T-cell (primary cell): ENCODE measurements at places on chromosomes 4 and X.

- H3K27ac ChIP-seq, result no peak overlapping the region
- no peak for DNase-seq
- no peaks in the 10 kb centered on the region for H3K27me3 ChIP-seq
- H3K4me3 ChIP-seq, result no peak overlapping the region
- H3K36me3 ChIP-seq, result no peaks in the 10 kb centered on the region
Observed at GRCh38 chrX:7617994-7618393, 225.0 kb upstream of the VCX start.

- no peak for DNase-seq
- peak overlapping the region; percentile 28 for H3K27ac ChIP-seq
- H3K27me3 ChIP-seq, result no peaks in the 10 kb centered on the region
- peaks cover 57% of the 10 kb centered on the region for H3K4me1 ChIP-seq
- peaks cover 8% of the 10 kb centered on the region for H3K36me3 ChIP-seq
- no peak overlapping the region for H3K4me3 ChIP-seq
Observed at GRCh38 chrX:19793471-19793870, 93.9 kb downstream of the SH3KBP1 start.

DNA sequence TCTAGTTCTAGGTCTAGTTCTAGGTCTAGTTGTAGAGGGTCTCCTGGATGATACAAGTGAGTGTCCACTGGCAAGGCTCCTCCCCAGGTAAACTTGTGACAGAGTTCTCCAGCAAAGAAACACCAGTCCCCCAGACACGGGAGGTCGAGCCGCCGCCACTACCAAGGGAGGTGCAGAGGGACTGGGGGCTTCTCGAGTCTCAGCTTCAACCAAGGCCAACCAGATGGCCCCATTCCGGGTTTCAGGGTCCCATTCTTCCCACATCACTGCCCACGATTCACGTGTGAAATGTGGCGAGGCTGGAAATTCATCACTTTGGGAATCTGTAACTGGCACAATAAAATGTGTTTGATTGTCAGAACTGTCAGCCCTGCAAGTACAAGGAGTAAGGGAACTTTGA lies 37.5 kb downstream of the TKTL1 start:
- H3K4me3 ChIP-seq, result no peak overlapping the region
- no peaks in the 10 kb centered on the region for H3K36me3 ChIP-seq
- no peak overlapping the region for H3K27ac ChIP-seq
- no peak for DNase-seq

- no peaks in the 10 kb centered on the region for H3K36me3 ChIP-seq
- DNase-seq, result no peak
- no peaks in the 10 kb centered on the region for H3K4me1 ChIP-seq
Observed at GRCh38 chr4:21002286-21002685, 302.0 kb downstream of the PACRGL start.

GRCh38 chr4:32884198-32884597 lies 2164.0 kb downstream of the PCDH7 start:
- H3K4me3 ChIP-seq, result no peak overlapping the region
- no peaks in the 10 kb centered on the region for H3K4me1 ChIP-seq
- H3K27me3 ChIP-seq, result no peaks in the 10 kb centered on the region

- H3K4me1 ChIP-seq, result no peaks in the 10 kb centered on the region
- DNase-seq, result no peak
- peaks cover 2% of the 10 kb centered on the region for H3K27me3 ChIP-seq
- H3K36me3 ChIP-seq, result no peaks in the 10 kb centered on the region
- H3K4me3 ChIP-seq, result no peak overlapping the region
Observed at GRCh38 chrX:72313707-72314641, 8.3 kb upstream of the CITED1 start.

- H3K4me1 ChIP-seq, result no peaks in the 10 kb centered on the region
- no peaks in the 10 kb centered on the region for H3K27me3 ChIP-seq
- no peak for DNase-seq
- no peak overlapping the region for H3K4me3 ChIP-seq
Observed at GRCh38 chr4:189420572-189420971, 520.1 kb upstream of the FRG1 start.

- H3K27me3 ChIP-seq, result no peaks in the 10 kb centered on the region
- no peaks in the 10 kb centered on the region for H3K36me3 ChIP-seq
- H3K4me1 ChIP-seq, result no peaks in the 10 kb centered on the region
- H3K27ac ChIP-seq, result no peak overlapping the region
- DNase-seq, result no peak
Observed at GRCh38 chr4:41325901-41326300, 69.2 kb downstream of the UCHL1 start.

DNA sequence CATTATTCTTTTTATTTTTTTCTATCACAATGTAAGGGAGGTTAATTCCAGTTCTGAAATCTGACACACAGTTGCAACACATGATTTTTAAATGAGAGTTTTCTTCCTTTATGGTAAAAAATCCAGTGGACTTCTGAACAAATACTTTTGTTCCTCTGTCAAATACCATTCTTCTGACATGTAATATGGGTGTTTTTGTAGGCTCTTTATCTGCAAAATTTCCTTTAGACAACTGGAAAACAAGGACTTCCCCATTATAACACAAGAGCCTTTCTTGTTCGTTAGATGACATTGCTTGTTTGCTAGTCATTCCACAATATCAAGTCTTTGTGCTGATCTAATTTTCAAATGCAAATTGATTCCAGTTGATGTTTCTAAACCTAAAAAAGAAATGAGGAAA lies 7.7 kb downstream of the FANCB start:
- DNase-seq, result no peak
- no peak overlapping the region for H3K4me3 ChIP-seq
- H3K36me3 ChIP-seq, result no peaks in the 10 kb centered on the region
- no peak overlapping the region for H3K27ac ChIP-seq

GRCh38 chr4:163666332-163666873 lies 171.9 kb downstream of the TMA16 start:
- H3K4me3 ChIP-seq, result no peak overlapping the region
- H3K4me1 ChIP-seq, result peaks cover 5% of the 10 kb centered on the region
- H3K36me3 ChIP-seq, result no peaks in the 10 kb centered on the region
- peak overlapping the region; percentile 32 for H3K27ac ChIP-seq

GRCh38 chr4:185237175-185237574 lies 27.8 kb downstream of the SNX25 start:
- H3K27ac ChIP-seq, result no peak overlapping the region
- H3K27me3 ChIP-seq, result no peaks in the 10 kb centered on the region
- no peak overlapping the region for H3K4me3 ChIP-seq
- no peak for DNase-seq
- no peaks in the 10 kb centered on the region for H3K4me1 ChIP-seq

DNA sequence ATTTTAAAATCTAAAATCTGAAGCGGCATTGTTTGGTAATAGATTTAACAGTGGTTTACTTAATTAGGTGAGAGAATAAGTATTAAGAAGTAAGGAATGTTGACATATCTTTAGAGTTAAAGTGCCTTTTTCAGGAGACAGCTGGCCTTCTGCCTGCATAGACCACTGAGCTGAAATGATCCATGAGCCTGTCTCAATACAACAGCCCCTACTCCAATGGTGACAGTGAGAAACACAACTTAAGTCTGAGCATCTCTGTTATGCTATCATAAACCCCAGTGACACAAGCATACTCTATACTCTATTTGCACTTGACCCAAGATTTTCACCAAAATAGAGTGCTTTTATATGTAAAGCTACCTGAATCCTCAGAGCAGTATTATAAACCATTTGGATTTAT lies 137.9 kb downstream of the GRIA2 start:
- H3K27ac ChIP-seq, result no peak overlapping the region
- H3K36me3 ChIP-seq, result no peaks in the 10 kb centered on the region
- H3K4me1 ChIP-seq, result no peaks in the 10 kb centered on the region
- DNase-seq, result no peak
- no peak overlapping the region for H3K4me3 ChIP-seq
- H3K27me3 ChIP-seq, result no peaks in the 10 kb centered on the region

DNA sequence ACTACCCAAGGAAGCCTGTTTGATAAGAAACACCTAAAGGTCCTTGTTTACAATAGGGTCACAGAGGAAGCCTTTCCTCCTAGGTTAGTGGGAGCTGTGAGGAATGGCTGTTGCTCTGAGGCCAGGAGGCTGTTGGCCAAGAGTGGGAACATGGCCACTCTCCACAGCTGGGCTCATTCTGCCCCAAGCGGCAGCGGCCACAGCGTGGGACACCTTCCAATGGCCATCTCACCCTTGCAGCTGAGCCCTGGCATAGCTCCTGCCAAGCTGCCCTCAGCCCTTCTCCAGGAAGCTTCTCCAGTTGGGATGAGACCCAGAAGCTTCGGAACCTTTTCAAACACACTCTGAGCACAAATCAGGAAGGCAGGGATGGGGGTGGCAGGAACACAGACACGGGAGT lies 111.8 kb upstream of the MAP3K15 start:
- H3K4me3 ChIP-seq, result no peak overlapping the region
- peaks cover 40% of the 10 kb centered on the region for H3K4me1 ChIP-seq
- no peak for DNase-seq
- H3K36me3 ChIP-seq, result peaks cover 3% of the 10 kb centered on the region
- H3K27ac ChIP-seq, result no peak overlapping the region

- no peak for DNase-seq
- H3K4me1 ChIP-seq, result no peaks in the 10 kb centered on the region
- H3K27me3 ChIP-seq, result peaks cover 73% of the 10 kb centered on the region
Observed at GRCh38 chrX:637660-638481, 7.3 kb downstream of the SHOX start.

- no peaks in the 10 kb centered on the region for H3K4me1 ChIP-seq
- H3K27me3 ChIP-seq, result no peaks in the 10 kb centered on the region
- no peaks in the 10 kb centered on the region for H3K36me3 ChIP-seq
- no peak overlapping the region for H3K27ac ChIP-seq
Observed at GRCh38 chr4:150384249-150384648, 197.7 kb upstream of the MAB21L2 start.

GRCh38 chrX:70042399-70043371 lies 7.1 kb downstream of the AWAT2 start:
- no peak overlapping the region for H3K4me3 ChIP-seq
- H3K36me3 ChIP-seq, result no peaks in the 10 kb centered on the region
- no peak overlapping the region for H3K27ac ChIP-seq

- no peak overlapping the region for H3K4me3 ChIP-seq
- no peak overlapping the region for H3K27ac ChIP-seq
- no peaks in the 10 kb centered on the region for H3K36me3 ChIP-seq
Observed at GRCh38 chrX:151825925-151826485, 86.7 kb upstream of the MAGEA4 start.

DNA sequence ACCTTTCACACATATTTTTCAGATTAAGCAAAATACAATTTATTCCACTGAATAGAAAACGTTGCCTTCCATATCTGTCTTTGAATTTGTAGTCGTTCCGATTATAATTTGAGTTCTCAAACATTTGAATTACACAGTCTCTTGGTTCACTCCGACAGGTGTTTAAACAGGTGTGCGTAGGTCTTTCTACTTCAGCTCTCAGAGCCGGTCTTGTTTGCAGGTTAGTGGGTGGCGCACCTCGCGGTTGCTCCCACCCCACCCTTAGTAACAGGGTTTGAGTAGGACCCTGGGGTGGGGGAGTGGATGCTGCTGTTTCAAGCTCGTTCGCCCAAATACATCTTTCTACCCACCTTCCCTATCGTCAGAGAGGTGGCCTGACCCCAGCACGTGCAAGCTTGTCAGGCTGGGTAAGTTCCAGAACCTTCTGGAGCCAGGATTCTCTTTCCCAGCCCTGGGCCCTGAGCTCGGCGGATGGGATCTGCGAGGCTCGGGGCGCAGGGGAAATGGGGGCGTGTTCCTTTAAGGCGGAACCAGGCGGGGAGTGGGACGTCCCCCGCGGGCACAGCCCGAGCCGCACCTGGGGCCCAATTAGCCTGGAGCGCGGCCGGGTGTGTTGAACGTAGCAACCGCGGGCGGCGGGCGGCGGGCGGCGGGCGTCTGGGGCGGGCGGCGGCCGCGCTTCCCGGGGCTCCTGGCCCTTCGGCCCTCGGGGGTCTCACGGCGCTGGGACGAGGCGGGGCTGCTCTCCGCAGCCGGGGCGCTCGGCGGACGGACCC lies at the start of gene FAM149A:
Gene FAM149A (plus strand): TSS at position 591 of the 776 bp plus-strand sequence.
- no peak within 1 kb of the TSS for H3K27ac ChIP-seq
- peaks cover 8% of the 10 kb centered on the region for H3K27me3 ChIP-seq
- peaks cover 14% of the 10 kb centered on the region for H3K4me1 ChIP-seq
- no peaks in the 10 kb centered on the region for H3K36me3 ChIP-seq
- DNase-seq, result peak; percentile 39

GRCh38 chr4:20017777-20018115 lies 234.0 kb upstream of the SLIT2 start:
- no peaks in the 10 kb centered on the region for H3K27me3 ChIP-seq
- no peaks in the 10 kb centered on the region for H3K4me1 ChIP-seq

DNA sequence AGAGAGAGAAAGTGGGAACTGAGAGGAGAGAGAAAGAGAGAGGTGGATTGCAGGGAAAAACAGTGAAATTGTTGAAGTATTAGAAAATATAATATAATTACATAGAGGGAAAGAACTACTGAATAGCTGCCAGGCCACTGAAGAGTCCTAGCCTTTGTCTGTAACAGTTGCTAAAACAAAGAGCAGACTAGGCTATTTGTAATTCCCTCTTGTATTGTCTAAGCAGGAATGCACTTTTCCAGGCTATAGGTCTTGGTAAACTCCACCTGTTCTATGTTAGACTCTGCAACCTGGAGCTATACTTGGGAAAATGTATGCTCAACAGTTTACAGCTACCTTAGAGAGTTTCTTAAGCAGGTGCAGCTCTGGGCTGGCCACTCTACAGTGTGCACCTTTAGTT lies 1063.3 kb downstream of the ADGRL3 start:
- no peaks in the 10 kb centered on the region for H3K27me3 ChIP-seq
- DNase-seq, result no peak
- no peak overlapping the region for H3K27ac ChIP-seq
- H3K4me1 ChIP-seq, result no peaks in the 10 kb centered on the region

GRCh38 chrX:48802089-48802904 lies 430 bp downstream of the HDAC6 start:
- peaks cover 5% of the 10 kb centered on the region for H3K36me3 ChIP-seq
- no peak for DNase-seq
- H3K27me3 ChIP-seq, result no peaks in the 10 kb centered on the region

DNA sequence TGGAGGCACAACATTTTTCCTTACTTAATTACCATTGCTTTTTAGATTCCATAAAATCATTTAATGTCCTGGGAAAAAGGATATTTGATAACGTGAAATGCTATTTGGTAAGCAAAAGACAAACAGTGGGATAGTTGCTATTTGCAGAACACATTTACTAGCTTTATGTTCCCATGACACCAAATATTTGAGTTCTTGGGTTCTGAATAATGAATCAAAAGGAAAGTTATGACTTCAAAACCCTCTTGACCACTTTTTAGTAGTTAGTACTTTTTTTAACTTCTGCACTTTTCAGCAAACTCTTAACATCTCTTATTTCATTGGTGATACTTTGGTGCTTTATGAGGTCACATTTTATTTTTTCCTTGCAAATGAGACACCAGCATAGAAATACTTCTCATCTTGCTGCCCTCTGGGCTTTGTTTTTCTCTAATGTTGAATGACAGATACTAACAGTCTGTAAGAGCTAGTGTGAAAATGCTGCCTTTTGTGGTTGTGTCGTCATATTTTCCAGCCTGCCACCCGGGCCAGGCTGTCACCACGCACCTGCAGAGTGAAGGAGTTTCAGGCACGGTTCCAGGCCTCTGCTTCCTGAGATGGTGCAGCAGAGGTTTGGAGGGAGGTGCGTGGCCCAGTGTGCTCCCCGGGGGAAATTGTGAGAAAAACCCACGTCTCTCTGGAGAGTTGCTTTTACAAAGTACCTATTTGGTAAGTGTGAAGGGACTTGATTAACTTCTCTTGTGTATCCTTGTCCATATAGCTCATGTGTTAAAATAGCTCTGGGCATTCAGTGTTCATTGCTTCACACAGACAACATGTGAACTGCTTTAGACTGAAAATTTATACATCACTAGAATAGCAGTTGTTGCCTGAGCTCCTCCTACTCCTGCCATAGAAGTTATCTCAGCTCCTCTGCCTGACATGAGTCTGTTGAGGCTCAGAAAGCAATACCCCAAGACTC lies 34.7 kb downstream of the MSL3 start:
- peak overlapping the region; percentile 53 for H3K27ac ChIP-seq
- no peak overlapping the region for H3K4me3 ChIP-seq
- H3K4me1 ChIP-seq, result peaks cover 17% of the 10 kb centered on the region
- H3K36me3 ChIP-seq, result no peaks in the 10 kb centered on the region
